ENCODE measurements at places on chromosomes 12 and 14. TPM values are rescaled to one million over a fixed set of nuclear protein-coding genes. Genes with fewer than 3 reads are reported as not detected.

DNA sequence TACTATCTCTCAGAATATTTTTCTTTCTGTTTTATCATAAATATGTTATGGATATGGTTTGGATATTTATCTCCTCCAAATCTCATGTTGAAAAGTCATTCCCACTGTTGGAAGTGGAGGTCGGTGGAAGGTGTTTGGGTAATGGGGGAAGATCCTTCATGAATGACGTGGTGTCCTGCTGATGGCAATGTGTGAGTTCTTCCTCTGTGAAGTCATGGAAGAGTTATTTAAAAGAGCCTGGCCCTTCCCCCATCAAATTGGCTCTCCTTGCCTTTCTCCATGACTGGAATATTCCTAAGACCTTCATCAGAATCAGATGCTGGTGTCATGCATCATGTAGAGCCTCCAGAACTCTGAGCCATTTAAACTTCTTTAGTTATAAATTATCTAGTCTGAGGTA, 1291.6 kb downstream of the FSCB start:
- DNase-seq, result no peak
- H3K27me3 ChIP-seq, result no peaks in the 10 kb centered on the region
- H3K27ac ChIP-seq, result no peak overlapping the region
- no peaks in the 10 kb centered on the region for H3K4me1 ChIP-seq
- H3K36me3 ChIP-seq, result no peaks in the 10 kb centered on the region

LRRK2 gene
- total RNA-seq, result 0.21 TPM

GRCh38 chr12:98671459-98671858, 26.4 kb downstream of the APAF1 start:
- peaks cover 8% of the 10 kb centered on the region for H3K4me1 ChIP-seq
- DNase-seq, result no peak
- peaks cover 27% of the 10 kb centered on the region for H3K36me3 ChIP-seq
- no peaks in the 10 kb centered on the region for H3K27me3 ChIP-seq
- H3K27ac ChIP-seq, result no peak overlapping the region
- H3K4me3 ChIP-seq, result no peak overlapping the region

DNA sequence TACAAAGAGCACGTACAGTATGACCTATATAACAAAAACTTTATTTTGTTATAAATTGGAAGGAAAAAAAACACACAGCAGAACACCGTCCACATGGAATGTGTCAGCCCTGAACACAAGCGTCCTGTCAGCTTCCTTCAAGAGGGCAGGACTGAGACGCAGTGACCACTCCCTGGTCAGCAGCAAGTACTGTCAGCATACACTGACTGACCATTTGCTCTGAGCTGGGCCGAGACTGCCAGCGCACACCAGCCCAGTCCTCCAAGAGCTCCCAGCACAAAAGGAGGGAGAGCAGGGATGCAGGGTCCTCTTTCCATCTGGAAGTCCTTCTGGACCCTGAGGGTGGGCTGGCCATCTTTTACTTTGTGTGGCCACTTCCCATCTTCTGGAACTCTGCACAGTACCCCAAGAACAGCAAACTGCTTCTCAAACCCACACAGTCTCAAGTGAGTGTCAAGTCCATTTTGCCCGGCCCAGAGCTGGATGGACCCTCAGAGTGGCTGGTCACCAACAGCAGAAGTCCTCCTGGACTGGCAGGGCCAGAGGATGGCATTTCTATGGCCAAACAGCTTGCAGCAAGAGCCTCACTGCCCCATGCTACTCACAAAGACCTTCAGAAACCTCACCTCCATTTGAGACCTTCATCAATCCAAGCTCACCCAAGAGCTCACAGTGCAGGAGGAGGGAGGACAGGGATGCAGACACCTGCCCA, 11.7 kb downstream of the CCDC88C start:
- H3K4me1 ChIP-seq, result peaks cover 90% of the 10 kb centered on the region
- DNase-seq, result peak; percentile 13
- H3K27ac ChIP-seq, result peak overlapping the region; percentile 86

DPY19L2 gene
- 0.67 TPM for total RNA-seq

- no peak for DNase-seq
- no peaks in the 10 kb centered on the region for H3K36me3 ChIP-seq
- H3K27ac ChIP-seq, result no peak overlapping the region
- H3K27me3 ChIP-seq, result no peaks in the 10 kb centered on the region
- no peaks in the 10 kb centered on the region for H3K4me1 ChIP-seq
Measured at GRCh38 chr12:122687086-122687485, 16.1 kb downstream of the HCAR2 start.

OR6C65 gene
- not detected for total RNA-seq

DNA sequence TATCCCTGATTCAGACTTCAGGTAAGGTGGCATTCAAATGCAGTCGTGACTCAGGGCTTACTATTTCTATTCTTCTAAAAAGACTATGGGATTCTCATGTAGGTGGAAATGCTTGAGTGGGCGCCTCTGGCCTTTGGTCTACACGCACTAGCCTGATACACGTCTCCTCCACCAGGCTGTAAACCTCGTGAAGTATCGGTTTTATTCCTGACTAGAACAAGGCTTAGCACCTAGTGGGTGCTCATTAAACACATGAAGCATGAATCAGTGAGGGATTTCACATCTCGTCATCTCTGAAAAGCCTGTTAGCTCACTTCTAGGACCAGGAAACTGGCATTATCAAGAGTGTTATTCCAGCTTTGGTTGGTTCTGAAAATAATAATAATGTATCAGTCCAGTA, 17.7 kb upstream of the HNF1A start:
- no peaks in the 10 kb centered on the region for H3K36me3 ChIP-seq
- peaks cover 36% of the 10 kb centered on the region for H3K4me1 ChIP-seq
- no peaks in the 10 kb centered on the region for H3K27me3 ChIP-seq
- H3K4me3 ChIP-seq, result no peak overlapping the region

DNA sequence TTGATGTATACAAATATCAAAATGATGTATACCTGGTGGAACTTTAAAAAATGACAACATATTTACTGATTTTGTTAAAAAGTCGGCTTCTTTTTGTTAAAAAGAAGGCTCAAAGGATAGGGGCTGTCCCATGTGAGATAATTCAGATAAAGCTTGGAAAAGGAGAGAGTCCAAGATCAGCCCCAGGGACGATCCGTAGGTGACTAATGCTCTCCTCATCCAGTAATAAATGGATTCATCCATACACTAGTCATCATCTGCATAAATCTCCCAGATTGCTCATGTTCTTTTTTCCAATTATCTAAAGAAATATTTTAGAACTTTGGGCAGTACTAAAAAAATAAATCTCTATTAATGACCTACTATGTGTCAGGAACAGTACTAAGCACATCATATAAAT, 23.4 kb upstream of the FSCB start:
- H3K4me1 ChIP-seq, result no peaks in the 10 kb centered on the region
- H3K4me3 ChIP-seq, result no peak overlapping the region
- no peaks in the 10 kb centered on the region for H3K27me3 ChIP-seq
- DNase-seq, result no peak

- no peaks in the 10 kb centered on the region for H3K36me3 ChIP-seq
- no peaks in the 10 kb centered on the region for H3K4me1 ChIP-seq
- H3K27me3 ChIP-seq, result no peaks in the 10 kb centered on the region
- no peak for DNase-seq
- no peak overlapping the region for H3K27ac ChIP-seq
Measured at GRCh38 chr12:99056186-99056585, 411.1 kb downstream of the APAF1 start.

TAS2R7 gene
- total RNA-seq, result not detected

- no peaks in the 10 kb centered on the region for H3K36me3 ChIP-seq
- peaks cover 18% of the 10 kb centered on the region for H3K4me1 ChIP-seq
- no peak for DNase-seq
- H3K27ac ChIP-seq, result no peak overlapping the region
- peaks cover 24% of the 10 kb centered on the region for H3K27me3 ChIP-seq
Measured at GRCh38 chr14:51674294-51675002, 22.7 kb downstream of the FRMD6 start.

GRCh38 chr12:67943141-67943892, 45.9 kb upstream of the IFNG-AS1 start:
- no peak overlapping the region for H3K27ac ChIP-seq
- peaks cover 2% of the 10 kb centered on the region for H3K4me1 ChIP-seq
- no peak overlapping the region for H3K4me3 ChIP-seq
- H3K27me3 ChIP-seq, result peaks cover 8% of the 10 kb centered on the region
- DNase-seq, result peak; percentile 57
- H3K36me3 ChIP-seq, result no peaks in the 10 kb centered on the region

SLC7A8 gene
- 0.83 TPM for total RNA-seq

DNA sequence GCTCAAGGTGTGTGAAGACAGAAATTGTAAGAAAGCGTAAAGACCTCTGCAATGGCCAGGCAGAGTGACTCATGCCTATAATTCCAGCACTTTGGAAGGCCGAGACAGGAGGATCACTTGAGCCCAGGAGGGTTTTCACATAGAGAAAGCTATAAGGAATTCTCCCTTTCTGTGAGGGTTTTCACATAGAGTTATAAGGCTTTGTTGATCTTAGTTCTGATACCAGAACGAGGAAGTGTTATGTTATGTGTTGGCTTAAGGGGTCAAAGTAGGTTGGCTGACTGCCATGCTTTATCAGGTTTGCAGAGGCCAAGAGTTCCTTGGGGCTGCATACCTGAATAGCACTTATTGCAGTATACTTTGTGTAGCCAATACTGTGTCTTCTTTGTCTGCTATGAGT, 139.1 kb downstream of the ERC1 start:
- H3K36me3 ChIP-seq, result peaks cover 1% of the 10 kb centered on the region
- H3K27ac ChIP-seq, result no peak overlapping the region
- no peak for DNase-seq
- no peak overlapping the region for H3K4me3 ChIP-seq
- no peaks in the 10 kb centered on the region for H3K27me3 ChIP-seq

- no peaks in the 10 kb centered on the region for H3K4me1 ChIP-seq
- no peak overlapping the region for H3K27ac ChIP-seq
- no peak overlapping the region for H3K4me3 ChIP-seq
- DNase-seq, result no peak
- H3K36me3 ChIP-seq, result no peaks in the 10 kb centered on the region
- H3K27me3 ChIP-seq, result no peaks in the 10 kb centered on the region
Measured at GRCh38 chr14:28671425-28671824, 95.2 kb upstream of the FOXG1 start.

GRCh38 chr12:132953771-132954170, 2.3 kb downstream of the ZNF605 start:
- H3K4me1 ChIP-seq, result peaks cover 29% of the 10 kb centered on the region
- H3K27ac ChIP-seq, result no peak overlapping the region
- peaks cover 30% of the 10 kb centered on the region for H3K36me3 ChIP-seq
- no peak for DNase-seq

DNA sequence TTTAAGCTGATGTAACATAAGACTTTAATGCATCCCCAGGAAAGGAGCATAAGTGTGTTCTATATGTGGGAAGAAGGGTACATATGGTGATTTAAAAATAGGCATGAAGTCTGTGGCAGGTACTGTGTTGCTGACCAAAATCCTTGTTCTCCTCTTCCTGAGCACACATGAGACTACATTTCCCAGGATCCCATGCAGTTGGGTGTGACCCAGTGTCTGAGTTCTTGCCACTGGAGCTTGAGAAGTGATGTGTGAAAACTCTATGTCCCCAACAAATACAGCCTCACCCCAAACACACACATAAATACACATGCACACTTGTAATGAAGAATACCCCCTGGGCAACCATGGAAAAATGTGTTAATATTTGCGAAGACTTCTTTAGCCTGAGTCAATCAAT, 8.5 kb upstream of the SMIM10L1 start:
- no peak overlapping the region for H3K4me3 ChIP-seq
- H3K27me3 ChIP-seq, result no peaks in the 10 kb centered on the region
- no peak for DNase-seq
- peaks cover 43% of the 10 kb centered on the region for H3K4me1 ChIP-seq
- peaks cover 31% of the 10 kb centered on the region for H3K36me3 ChIP-seq

- no peak overlapping the region for H3K27ac ChIP-seq
- no peaks in the 10 kb centered on the region for H3K4me1 ChIP-seq
- no peak overlapping the region for H3K4me3 ChIP-seq
- H3K36me3 ChIP-seq, result no peaks in the 10 kb centered on the region
- DNase-seq, result no peak
Measured at GRCh38 chr14:101072531-101072930, 169.0 kb upstream of the RTL1 start.

- peaks cover 84% of the 10 kb centered on the region for H3K4me1 ChIP-seq
- peak overlapping the region; percentile 91 for H3K27ac ChIP-seq
- peak; percentile 80 for DNase-seq
- H3K27me3 ChIP-seq, result no peaks in the 10 kb centered on the region
Measured at GRCh38 chr14:50064993-50065392, 51.4 kb downstream of the VCPKMT start.
